Eye (tissue), 1 donor: ENCODE measurements at places on chromosomes 4 and X.
A peak's percentile ranks its signal among the peaks of the same experiment; 100 is the strongest.

- DNase-seq, result no peak
Measured at GRCh38 chr4:118026806-118027205, 7.5 kb upstream of the NDST3 start.

GRCh38 chr4:10083331-10083771 lies 33.2 kb downstream of the WDR1 start:
- no peak for DNase-seq

DNA sequence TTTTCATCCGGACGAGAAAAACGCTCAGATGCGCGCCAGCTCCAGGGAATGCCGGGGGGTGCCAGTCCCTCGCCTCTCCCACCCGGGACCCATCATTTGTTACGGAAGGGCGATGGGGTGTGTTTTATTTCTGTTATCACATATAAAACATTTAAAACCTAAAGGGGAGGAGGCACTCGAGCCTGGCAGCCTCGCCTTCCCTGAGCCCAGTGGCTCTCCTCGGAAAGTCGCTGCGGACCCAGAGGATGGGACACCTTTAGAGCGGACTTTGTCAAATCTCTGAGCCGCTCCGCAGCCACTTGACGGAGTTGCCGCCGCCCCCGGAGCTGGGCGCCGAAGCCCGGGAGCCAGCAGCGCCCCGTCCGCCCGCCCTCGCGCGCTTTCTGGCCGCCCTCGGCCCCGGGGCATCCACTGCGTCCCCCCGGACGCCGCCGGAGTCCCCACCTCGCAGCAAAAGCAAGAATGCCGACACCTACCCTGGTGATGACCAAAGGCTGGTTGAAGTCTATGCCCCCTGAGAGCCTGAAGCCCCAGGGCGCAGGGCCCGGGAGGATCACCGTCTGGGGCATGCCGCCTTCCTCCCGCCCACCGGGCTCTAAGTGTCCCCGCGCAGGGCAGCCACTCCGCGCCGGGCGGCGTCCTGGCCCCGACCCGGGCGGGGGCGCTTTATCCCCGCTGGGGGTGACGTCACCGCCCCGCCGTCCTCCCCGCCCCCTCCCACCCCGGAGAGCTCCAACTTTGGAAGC lies at the start of gene PDLIM3:
PDLIM3 (minus strand) TSS at position 642 of the 746 bp plus-strand sequence; CDS start at position 569, 73 bp downstream.
- DNase-seq, result peak; percentile 80

- no peak for DNase-seq
Measured at GRCh38 chr4:140186651-140187315, 32.8 kb upstream of the MAML3 start.

GRCh38 chr4:188780686-188781085 lies 641.4 kb downstream of the TRIML1 start:
- DNase-seq, result no peak

- DNase-seq, result no peak
Measured at GRCh38 chr4:1470816-1471442, 64.7 kb upstream of the NKX1-1 start.

- DNase-seq, result no peak
Measured at GRCh38 chr4:119025420-119025819, 110.2 kb upstream of the MYOZ2 start.

DNA sequence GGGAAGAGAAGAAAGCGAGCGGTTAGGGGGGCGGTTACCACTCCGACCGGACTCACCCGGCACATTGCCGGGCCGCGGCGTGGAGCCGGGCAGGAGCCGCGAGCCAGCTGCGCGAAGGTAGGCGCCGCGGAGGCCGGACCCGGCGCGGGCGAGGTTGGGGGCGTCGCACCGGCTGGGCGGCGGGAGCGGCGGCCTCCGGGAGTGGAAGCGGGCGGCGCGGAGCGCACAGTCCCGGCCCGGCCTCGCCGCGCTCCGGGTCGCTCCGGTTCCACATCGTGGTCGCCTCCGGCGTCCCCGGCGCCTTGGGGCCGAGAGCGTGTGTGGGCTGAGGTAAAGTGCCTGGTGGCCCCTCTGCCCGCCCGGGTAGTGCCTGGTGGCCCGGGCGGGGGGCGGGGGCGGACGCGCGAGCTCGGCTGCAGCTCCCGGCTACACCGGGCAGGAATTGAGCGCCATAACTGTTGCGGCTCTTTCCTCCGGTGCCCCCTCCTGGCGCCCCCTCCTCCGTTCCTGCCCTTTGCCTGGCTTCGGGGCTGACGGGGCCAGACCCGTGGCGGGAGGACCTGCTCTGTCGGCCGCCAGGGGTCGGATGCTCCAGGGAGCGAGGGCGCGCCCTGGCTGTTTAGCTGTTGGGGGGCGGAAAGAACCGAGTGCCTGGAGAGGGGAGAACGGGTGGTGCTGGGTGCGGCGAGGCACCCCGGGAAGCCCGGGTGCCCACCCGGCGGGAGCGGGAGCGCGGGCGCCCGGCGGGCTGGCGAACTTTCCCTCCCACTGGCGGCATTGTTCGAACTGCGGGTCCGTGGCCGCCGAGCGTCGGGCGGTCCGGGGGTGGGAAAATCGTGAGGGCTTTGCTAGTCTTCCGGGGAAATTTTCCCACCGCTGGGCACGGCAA lies 626 bp downstream of the JADE3 start:
- peak; percentile 74 for DNase-seq

DNA sequence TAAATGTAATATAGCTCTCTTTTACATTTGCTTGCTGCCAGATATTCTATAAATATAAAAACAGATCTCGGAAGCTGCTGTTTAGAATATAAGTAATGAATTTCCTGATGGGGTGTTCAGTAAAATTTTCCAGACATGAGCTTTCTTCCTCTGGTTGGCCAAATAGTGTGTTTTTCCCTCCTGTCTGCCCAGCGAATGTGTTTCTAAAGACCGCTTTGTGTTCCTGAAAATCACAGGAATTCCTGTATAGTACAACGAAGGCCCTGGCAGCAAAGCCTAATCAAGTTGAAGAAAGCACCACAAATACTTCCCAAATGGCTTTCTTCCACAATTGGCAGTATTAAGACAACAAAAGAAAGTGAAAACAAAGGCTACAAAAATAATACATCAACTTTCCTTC lies 494.1 kb downstream of the INPP4B start:
- DNase-seq, result no peak

DNA sequence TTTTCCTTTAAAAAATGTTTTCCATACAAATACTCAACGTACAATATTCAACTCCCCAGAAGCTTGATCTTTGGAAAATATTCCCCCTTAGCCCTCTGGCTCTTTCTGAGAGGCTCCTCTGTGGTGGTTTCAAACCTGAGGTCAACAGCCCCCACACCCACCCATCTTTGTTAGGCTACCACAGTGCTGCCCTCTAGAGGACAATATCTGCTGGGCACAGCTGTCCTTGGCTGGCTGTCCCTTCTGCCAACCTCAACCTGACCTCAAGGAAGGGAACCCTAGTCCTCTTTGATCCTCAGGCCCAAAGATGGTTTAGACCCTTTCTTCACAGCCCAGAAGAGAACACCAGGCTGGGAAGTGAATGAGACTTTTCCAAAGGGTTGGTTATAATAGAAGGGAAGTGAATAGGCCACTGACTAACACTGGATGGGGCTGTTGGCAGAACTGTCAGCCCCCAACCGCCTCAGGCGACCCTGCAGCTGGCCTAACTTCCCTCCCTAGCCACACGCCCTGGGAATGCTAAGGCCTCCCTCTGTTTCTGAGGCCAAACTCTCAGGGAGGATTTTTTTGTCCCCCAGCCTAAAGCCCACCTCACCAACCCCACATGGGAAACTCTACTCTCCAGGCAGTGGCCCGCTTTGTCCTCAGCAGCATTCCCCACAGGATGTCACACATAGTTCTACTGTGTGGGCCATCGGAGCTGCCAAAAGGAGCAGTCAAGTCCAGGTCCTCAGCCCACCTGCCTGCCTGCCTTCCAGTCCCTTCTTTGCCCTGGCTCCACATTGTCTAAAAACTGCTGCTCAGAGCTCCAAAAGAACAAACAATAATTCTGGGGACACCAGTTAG lies 34.3 kb downstream of the NYX start:
- no peak for DNase-seq

GRCh38 chr4:3494462-3494871 lies 31.4 kb downstream of the DOK7 start:
- DNase-seq, result peak; percentile 66
